ENCODE measurements at places on chromosomes 11 and 22.

GRCh38 chr11:26087120-26087935 lies 244.6 kb upstream of the ANO3 start:
- DNase-seq = no peak

DNA sequence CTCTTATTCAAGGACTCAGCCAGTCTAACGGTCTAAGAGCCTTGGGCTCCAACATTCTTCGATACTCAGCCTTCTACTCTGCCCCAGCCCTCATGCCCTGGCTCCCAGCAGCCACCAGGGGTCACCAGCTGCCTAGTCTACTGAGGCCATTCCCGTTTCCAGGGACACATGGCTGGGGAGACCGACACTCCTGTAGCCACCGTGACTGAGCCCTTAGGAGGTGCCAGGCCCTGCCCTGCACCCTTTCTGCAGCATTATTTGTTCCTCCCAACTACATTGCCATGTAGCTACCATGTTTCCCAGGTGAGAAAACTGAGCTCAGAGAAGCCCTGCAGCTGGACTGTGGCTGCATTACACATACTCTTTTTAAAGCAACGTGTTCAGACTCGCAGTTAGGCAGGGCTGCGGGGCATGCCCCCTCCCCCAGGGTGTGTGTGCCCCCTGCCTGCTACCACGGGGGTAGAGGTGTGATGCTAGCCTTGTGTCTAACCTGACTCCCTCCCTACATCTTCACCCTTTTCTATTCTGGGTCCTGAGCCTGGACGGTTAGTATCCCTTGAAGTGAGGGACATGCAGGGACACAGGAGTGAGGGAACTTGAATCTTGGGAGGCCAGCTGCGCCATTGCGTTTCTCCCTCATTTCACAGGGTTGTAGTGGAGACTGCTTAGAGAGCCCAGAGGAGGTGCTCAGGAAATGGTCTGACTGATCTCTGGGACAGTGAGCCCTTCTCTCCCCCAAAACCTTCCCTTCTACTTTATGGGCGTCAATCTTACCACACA lies 17.5 kb downstream of the ATG16L2 start:
- peak; percentile 69 for DNase-seq

DNA sequence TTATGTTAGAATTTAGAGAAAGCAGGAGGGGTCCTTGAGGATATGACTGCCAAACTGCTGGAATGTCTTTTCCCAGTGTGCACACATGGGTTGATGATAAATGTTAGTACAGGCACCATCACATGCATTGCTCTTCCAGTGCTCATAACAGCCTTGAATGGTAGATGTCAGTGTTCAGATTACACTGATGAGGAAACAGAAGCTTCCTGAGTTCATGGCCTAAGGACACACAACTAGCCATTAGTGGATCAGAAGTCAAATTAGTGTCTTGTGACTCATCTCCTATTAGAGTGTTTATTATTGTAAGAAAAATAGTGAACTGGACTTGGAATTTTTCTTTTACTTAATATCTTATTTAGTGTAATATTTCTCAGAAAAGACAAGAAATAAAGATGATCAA lies 241.5 kb downstream of the DDX10 start:
- DNase-seq = no peak

DNA sequence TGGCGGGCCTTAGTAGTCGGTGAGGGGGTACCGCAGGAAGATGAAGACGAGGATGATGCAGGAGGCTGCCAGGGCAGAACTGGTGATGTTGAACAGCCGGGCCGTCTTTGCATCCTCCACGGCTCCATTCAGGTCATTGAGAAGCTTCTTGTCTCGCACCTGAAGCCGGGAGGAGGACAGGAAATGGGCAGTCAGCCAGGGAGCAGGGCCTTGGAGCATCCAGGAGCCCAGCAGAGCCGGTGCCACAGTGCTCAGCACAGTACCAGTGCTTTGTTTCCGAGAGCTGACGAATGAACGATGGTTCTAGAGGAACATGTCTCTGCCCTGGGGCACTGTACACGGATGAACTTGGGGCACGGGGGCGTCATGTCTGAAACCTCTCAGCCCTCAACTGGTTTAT lies 15.1 kb downstream of the IFITM10 start:
- DNase-seq = no peak

- no peak for DNase-seq
Measured at GRCh38 chr22:19195796-19196731, 17.5 kb upstream of the SLC25A1 start.

DNA sequence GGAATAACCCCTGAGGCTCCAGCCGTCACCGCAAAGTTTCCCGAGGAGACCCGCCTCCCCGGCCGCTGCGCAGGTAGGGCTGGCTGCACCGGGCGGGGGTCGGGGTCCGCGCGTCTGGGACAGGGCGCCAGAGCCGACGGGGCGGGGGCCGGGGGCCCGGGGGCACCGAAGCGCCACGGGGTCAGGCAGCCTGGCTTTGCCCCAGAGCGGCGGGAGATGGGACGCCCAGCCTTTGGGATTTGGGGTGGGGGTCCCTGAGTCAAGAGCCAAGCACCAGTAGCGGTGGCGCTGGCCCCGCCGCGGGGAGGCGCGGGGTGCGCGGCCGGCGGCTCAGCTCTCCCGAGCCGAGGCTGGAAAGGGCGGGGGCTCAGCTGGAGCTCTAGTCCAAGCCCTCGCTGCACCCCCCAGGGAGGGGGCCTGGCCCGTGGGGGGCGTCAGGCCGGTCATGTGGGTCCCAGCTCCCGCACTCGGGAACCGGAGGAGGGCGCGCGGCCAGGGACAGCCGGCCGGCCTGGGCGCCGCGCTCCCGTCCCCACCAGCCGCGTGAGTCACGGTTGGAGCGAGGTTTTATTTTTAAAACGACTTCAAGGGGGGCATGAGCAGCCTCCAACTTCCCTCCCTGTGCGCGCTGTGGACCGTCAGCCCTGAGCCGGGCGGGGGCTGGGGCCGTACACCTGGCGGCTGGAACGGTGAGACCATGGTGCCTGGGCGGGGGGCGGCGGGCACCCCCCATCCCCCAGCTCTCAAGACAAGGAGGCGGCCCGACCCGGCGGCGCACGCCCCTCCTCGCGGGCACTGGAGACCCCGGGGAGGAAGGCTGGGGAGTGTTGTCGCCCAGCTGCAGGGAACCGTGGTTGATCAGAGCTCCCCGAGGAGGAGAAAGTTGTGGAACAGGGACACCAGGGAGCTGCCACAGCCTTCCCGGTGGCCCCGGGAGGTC lies 626 bp downstream of the FLRT1 start:
- no peak for DNase-seq

GRCh38 chr11:45097721-45098493 lies 48.5 kb upstream of the PRDM11 start:
- DNase-seq = peak; percentile 59

DNA sequence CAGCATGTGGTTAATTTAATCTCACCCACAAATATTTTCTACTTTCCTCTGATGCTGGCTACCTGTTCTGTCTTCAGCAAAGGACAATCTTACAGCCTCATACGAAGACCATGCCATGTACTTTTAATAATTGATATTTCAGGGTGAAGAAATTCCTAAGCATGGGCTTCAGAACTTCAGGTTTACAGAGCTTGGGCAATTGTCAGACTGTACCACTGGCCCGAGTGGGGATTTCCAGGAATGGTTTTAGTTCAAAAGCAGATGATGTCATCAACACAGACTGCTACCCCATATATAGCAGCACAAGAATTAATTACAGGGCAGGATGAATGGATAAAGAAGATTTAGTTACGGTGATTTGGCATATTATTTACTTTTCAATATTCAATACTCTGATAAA lies 171.8 kb downstream of the ETS1 start:
- no peak for DNase-seq

- DNase-seq = no peak
Measured at GRCh38 chr11:4523666-4524065, 21.3 kb upstream of the OR52M1 start.

- peak; percentile 5 for DNase-seq
Measured at GRCh38 chr22:50677493-50678217, 5.0 kb downstream of the SHANK3 start.

GRCh38 chr11:20336056-20336455 lies 27.5 kb upstream of the HTATIP2 start:
- no peak for DNase-seq

DNA sequence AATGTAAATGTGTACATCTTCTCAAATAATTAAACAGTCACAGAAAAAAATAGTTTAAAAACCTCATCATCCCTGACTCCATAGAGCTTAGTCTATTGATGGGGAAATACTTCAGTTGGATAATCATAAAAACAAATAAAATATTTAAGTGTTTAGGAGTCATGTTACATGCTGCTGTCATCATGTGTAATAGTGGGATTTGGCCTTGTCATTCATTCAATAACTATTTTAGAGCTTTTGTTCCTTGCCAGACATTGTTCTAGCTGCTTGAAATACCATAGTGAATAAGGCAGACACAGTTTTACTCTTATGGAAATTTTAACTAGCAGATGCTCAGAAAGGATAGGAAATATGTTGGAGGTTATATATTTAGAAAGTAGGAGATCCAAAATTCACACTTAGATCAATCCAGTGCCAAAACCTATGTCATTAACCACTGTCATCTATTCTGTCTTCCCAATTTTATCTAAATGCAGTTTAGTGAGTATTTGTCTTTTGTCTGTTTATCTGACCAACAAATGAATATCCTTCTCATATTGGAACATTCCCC lies 324.7 kb downstream of the CASP12 start:
- no peak for DNase-seq
